Activated naive CD4-positive, alpha-beta T cell (primary cell): ENCODE measurements at places on chromosomes 2 and 18.

- no peak for DNase-seq
These were observed 105.9 kb upstream of the CREB1 start for GRCh38 chr2:207423886-207424285.

GRCh38 chr2:32758232-32758631, 130.4 kb downstream of the TTC27 start:
- DNase-seq = no peak

DNA sequence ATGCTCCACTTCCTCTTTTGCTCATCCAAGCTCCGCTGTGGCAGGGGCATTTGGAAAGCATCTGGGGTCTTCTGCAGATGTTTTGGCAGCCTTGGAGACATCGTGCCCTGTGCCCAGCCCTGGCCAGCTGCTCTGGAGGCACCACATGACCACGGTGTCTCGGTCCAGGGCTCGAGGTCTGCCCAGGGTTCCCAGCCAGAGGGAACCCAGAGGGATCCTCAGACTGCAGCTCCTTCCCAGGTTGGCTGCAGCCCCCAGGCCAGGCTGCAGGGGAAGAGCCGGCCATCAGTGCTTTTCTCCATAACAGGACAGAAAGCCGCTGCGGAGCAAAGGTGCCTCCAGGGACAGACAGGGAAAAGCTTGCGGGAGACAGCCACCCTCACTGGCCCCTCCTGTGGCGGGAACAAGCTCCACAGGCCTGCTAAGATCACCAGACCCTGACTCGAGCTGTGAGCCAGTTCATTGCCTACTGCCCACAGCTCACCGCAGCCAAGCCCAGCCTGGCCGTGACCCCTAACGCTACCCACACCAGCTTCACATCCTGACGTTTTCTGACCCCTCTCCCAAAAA, 74.7 kb downstream of the SMAD7 start:
- DNase-seq = no peak

DNA sequence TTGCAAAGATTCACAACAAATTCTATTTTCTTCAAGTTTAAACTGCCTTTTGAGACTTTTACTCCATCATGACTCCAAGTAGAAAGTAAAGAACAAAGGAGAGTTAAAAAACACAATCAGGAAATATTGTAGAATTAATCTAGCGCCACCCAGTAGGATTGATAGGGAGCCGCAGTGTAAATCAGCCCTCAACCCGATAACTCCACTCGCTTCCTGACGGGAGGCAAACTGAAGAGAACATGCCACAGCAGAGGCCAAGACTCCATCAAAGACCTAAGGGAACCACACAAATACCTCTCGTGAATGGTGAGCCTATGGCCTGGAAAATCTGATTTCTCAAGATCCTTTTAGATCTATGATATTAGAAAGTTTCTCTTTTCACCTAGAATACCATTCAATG, 319.0 kb downstream of the STK39 start:
- no peak for DNase-seq

- DNase-seq = peak; percentile 79
These were observed at the start of gene CCDC150 for GRCh38 chr2:196639180-196640030. CCDC150 (plus strand) TSS chr2:196639715; CDS start chr2:196639767, 52 bp downstream.

DNA sequence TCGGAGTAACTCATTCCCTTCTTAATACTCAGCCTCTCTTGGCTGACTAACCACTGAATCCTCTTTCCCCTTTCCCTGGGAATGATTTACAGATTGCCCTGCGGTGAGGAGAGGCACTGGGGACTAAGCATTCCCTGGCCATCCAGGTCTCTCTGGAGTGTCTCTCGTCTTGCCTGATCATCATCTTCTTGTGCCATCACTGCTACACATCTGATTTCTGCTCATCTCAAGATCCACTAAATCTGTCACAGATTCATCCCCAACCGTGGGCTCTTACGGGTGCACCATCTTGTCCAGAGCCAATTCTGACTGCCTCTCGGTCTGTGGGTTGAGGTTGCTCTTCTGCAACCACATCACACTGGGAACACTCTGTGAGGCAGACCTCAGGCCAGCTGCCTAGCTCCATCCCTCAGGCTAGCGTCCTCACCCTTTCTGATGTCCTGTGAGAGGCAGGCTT, 12.0 kb downstream of the SFTPB start:
- DNase-seq = no peak
